Kasumi-1 (cell line): ENCODE measurements at places on chromosomes 3 and 15.

DNA sequence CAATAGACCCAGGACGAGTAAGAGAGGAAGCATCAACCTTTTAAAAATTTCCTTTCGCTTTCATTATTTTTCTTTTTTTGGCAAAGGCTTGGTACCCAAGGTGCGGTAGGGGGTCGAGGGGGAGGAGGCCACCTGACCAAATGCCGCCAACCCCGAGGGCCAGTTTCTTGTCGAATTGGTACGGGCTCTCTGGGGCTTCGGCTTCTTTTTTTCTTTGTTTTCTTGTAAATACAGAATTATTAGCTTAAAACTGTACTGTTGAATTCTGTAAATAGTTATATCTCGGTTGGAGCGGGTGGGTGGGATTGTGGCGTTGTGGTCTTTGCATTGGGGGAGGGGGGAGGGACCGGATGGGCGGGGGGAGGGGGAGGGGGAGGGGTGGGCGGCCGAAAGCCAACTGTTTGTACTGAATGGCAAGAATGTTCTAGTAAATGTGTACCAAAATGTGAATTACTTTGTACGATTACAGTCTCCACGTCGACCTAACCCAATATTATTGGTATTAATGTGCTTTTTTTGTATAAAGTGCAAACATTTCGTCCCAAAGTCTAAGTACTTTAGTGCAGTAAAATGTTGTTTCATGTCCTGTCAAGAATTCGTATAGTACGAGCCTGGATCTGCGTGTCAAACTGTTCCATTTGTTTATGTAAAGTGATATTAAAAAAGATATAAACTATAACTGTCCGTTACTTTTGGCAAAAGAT, 4.7 kb downstream of the ZIC1 start:
- DNase-seq = no peak

GRCh38 chr3:66115858-66116654, 77.3 kb upstream of the MAGI1 start:
- no peak for DNase-seq

DNA sequence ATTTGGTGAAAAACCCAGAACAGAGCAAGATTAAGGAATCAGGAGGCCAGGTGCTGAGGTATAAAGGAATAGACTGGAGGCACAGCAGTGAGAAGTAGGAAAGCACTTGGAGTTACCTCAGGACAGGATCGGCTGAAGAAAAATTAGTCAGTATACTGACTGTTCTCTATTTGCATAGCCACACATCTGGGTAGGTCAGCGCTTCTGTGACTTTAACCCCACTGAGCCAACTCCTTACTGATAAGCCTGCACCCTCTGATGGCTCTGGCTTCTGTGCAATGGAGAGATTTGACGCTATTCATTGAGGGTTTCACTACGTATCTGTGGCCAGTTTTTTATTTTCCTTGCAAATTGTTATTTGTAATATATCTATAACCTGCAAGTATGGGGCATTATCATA, 22.3 kb downstream of the MECOM start:
- DNase-seq = no peak

DNA sequence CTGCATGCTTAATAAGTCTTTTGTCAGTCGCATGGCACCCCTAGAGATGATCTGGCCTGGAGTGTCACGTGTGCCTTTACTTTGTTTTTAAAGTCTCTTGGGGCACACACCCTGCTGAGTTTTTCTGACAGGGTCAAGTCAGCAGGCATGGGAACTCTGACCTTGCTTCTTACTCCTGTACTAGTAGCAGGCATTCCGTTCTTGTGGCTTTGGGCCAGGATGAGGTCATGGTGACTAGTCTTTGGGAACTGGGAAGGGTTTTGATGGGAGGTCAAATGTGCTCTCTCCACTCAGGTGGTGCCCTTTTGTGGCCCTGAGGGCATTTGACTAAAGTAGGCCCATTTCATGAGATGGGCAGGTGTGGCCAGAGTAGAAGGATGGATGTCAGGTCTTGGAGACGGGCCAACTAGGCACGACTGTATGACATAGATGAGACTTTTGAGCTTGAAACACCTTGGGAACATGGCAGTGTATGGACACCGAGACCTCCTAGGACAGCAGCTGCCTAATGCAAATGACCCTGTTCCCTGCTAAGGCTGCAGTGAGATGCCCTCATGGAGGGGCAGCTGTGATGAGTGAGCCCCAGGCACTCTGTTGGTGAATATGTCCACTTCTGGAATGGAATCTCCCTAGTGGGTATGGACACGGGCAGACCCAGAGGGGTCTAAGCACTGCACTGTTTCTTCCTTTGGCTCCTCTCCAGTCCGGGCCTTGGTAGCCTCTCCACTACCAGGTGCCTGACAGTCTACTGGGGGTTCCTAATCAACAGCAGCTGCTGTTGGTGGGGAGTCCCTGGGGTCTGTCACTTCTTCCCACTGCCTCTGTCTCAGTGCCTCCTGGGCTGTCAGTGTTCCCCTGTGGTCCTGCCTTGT, 16.4 kb downstream of the SRPRB start:
- DNase-seq = peak; percentile 38

- DNase-seq = no peak
Observed at GRCh38 chr3:197000211-197000610, 29.4 kb downstream of the MELTF start.

GRCh38 chr3:27607370-27607769, 114.8 kb downstream of the EOMES start:
- DNase-seq = no peak

GRCh38 chr3:106296062-106296461, 427.2 kb upstream of the CBLB start:
- no peak for DNase-seq

GRCh38 chr3:132236701-132237651, 80.2 kb upstream of the ACP3 start:
- no peak for DNase-seq
